ENCODE measurements at places on chromosomes 3 and 15.
A peak's percentile ranks its signal among the peaks of the same experiment; 100 is the strongest.

GRCh38 chr3:101836652-101837598 lies 12.4 kb upstream of the NFKBIZ start:
- DNase-seq = no peak

- DNase-seq = no peak
Observed at GRCh38 chr3:62876064-62876463, 848 bp upstream of the CADPS start.

- peak; percentile 87 for DNase-seq
Observed at GRCh38 chr15:64093627-64094417, at the start of gene CIAO2A. Gene CIAO2A (minus strand): TSS chr15:64093838. CDS start chr15:64093768, 70 bp downstream.

DNA sequence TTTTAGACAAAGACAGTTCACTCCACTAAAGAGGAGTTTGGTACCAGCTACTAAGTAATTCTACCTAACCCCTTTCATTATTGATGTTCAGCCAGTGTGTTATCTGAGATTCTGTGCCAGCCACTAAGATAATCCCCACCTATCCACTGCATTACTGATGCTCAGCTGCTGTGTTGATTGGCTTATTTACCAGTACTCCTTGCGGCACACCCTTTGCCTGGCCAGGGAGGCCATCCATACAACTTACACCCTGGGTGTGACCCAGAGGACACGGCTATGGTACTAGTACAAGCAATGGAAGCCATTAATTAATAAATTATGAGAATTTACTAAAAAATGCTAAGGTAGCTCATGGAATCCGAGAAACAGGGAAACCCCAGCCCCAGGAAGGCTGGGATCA lies 290.7 kb upstream of the CTNNB1 start:
- no peak for DNase-seq
